NCI-H526 treated with DMSO at 0.1 percent for 48 hours (cell line): ENCODE measurements at places on chromosomes 12 and 14.

GRCh38 chr14:88473791-88474190 lies 81.0 kb downstream of the PTPN21 start:
- no peak for DNase-seq

- no peak for DNase-seq
Observed at GRCh38 chr12:107169200-107169599, 75.9 kb upstream of the CRY1 start.

- no peak for DNase-seq
Observed at GRCh38 chr12:131911851-131912477, 17.1 kb upstream of the PUS1 start.

DNA sequence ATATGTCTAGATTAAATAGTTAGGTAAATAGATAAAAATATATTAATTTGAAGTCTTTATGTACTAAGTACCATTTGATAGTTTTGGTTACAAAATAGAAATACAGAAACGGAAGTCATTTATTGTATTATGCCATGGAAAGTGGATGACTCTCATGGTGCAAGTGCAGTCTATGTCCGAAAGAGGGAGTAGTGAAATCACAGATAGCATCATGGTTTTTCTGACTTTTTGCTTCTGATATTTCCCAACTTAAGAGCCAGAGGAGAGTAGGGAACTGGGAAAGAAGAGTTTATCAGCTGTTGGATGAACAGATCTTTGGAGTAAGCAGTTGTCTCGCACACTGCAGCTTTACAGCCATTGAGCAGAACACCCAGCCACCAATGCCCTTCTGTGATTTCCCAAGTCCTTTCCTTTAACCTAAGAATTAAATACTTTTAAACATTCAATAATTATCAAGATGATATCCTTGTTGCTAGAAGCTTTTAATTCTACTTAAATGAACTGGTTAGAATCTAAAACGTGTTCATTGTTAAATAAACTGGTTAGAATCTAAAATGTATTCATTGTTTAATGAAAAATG lies 18.4 kb upstream of the SRGAP1 start:
- peak; percentile 22 for DNase-seq

DNA sequence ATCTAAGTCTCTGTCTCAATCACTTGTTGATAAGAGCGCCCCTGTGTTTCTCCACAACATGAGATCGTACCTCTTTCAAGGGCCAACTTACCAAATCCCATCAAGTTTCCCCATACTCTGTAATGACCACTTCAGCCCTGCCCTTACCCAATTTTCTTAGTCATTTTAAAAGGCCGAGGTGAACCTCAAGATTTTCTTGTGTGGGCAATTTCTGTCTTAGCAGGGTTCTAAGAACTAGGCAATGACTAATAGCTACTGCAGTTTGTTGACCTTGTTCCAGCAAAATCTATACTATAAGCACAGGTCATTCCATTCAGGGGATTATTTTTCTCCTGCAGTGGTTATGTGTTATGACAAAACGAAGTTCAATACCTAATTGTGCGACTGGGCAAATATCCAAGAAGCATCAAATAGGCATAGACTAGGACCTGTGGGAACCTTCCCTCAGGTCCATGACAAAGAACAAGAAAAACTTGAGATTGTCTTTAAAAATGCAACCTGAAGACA lies 359.8 kb downstream of the PCNX1 start:
- DNase-seq: no peak

DNA sequence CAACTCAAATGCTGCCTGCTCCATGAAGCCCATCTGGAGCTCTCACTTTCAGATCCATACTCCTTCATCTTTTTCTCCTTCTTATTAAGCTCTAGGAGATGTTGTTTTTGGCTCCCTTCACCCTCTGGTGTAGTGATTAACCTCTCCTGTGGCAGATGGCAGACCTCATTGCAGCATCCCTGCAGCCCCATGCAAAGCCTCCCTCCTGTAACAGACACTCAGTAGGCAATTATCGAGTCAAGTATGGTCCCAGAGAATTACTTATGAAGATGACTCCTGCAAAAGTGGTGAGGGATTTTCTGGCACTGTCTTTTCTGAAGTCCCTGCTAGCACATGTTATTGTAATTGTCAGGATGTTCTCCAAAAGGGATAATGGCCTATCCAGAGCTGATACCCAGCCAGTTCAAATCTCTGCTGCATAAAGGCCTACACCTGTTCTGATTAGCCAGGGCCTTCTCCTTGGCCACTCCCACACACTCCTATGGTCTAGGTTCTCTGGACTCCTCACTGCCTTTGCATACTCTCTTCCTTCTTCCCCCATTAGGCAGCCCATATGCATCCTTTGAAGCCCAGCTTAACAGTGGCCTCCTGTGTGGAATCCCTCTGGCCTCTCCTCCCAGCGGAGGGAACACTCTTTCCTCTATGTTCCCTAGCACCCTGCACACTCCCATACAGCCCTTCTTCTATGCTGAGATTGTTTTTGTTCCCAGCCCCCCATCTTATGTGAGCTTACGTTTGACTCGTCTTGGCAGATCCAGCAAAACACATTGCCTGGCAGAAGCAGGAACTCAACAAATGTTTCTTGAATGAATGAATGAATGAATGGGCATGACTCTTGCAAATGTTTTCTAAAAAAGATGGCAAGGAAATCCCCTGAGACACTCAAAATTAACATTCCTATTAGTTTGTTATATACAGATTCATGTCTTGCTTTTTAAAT lies 43.9 kb upstream of the MDM1 start:
- no peak for DNase-seq

DNA sequence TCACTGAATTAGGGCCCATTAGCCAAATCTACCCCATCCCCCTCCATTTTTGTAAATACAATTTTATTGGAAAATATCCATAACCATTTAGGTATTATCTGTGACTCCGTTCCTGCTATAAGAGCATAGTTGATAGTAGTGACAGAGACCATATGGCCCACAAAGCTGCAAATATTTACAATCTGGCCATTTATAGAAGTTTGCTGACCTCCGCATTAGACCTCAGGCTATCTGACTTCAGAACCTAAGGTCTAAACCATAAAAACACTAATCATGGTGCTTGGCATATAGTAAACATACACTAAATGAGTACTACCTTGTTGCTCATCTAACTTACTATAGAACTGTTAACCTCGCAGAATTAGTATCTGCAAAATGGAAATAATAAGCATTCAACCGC lies 124.8 kb downstream of the NPAS3 start:
- no peak for DNase-seq

GRCh38 chr12:59004456-59004855 lies 84.2 kb upstream of the LRIG3 start:
- no peak for DNase-seq

- no peak for DNase-seq
Observed at GRCh38 chr14:103134919-103135318, 11.7 kb downstream of the TNFAIP2 start.

DNA sequence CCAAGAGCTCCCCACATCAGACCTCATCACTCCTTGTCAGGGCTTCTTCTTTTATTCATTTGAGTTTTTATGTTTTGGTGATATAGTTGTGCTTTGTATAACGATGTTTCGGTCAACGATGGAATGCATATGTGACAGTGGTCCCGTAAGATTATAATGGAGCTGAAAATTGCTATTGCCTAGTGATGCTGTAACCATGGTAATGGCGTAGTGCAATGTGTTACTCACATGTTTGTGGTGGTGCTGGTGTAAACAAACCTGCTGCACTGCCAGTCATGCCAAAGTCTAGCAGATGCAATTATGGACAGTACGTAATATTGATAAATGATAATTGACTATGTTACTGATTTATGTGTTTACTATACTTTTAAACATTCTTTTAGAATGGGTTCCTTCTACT lies 16.3 kb downstream of the CYP46A1 start:
- no peak for DNase-seq

GRCh38 chr14:63611078-63611477 lies 30.6 kb downstream of the WDR89 start:
- no peak for DNase-seq

- DNase-seq: no peak
Observed at GRCh38 chr14:104879201-104879982, 14.3 kb downstream of the CEP170B start.

- no peak for DNase-seq
Observed at GRCh38 chr14:69493038-69493437, 8.5 kb downstream of the PLEKHD1 start.

DNA sequence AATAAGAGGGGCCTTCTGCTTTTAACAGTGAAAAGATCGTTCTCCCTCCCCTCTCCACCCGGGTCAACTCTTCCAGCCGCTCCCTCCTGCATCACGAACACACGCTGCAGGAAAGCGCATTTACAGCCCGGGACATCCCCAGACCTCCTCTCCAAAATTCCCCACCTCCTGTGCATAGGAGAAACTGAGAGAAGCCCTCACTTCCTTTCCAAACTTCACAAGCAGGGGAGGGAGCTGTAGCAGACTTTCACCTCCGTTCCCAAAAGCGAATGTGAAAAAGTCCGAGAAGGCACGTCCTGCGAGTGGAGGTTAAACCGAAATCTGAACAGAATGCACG lies 513 bp downstream of the BCAT1 start:
- DNase-seq: peak; percentile 52

GRCh38 chr14:25953532-25954139 lies 644.2 kb downstream of the NOVA1 start:
- no peak for DNase-seq

DNA sequence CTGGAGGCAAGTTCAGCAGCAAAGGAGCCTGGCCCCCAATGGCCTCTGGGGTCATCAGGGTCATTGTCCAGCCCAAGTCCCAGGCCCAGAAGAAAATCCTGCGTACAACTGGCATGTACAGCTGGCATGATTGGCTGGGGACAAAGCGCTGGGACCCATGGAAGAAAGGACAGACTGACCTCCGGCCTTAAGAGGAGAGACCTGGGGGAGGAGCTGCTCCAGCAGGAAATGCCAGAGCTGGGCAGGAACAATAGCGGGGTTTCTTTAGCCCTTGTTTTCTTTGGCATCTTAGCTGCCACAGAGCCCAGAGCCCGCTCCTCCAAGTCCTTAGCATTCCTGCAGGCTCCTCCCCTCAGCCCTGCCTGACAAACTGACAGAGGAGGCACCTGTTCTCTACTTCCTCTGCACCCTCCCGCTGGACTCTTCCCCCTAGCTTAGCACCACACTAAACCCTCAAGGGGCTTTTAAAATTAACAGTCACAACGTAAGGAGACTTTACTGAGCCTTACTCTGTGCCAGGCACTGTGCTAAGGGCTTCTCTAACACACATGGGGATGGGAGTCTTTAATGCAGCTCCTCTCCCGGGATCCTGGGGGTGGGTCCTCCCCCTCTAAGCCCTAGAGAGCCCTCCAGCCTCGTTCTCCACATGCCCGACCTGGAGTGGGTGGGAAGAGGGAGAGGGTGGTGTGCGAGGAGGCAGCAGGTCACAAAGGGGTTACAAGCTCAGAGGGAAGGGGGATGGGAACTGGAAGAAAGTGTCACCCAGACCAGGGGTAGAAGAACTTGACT lies 1.8 kb upstream of the AQP5 start:
- DNase-seq: no peak

DNA sequence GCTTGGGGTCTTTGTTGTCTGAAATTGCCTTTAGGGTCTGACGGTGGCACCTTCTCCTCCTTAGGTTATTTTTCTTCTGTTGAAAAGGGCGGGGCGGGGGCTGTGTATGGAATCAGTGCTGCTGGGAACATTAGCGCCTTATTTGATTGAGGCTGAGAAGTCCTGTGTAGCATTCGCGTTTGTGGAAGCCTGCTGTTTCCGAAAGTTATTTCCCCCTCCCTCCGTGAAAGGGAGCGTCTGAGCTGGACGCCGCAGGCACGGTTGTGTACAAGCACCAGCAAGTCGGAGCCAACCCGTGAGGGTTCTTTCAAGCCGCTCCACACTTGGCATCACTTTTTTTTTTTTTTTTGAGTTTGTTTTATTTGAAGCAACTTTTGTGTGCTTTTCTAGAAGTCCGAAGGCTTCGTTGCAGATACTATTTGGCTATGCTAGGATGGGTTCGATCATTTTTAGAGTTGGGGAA lies 1.1 kb downstream of the SYNE2 start:
- DNase-seq: peak; percentile 49

DNA sequence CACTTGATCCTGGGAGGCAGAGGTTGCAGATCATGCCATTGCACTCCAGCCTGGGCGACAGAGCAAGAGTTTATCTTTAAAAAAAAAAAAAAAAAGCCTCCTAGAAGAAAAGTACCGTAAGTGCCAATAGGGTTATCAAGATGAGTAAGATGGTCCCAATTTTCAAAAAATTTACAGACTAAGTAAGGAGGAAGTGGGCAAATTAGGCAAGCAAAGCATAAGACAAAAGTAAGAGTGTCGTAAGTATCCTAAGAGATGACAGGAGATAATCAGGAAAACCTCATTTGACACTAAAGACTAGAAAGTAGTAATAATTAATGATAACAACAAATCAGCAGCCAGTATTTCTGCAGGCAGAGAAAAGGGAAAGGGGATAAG lies 12.2 kb downstream of the PYM1 start:
- DNase-seq: no peak

- no peak for DNase-seq
Observed at GRCh38 chr12:63935361-63935760, 90.9 kb downstream of the SRGAP1 start.

GRCh38 chr12:93243382-93243688 lies 134.4 kb upstream of the NUDT4 start:
- no peak for DNase-seq

- DNase-seq: no peak
Observed at GRCh38 chr12:26492406-26492805, 297.0 kb downstream of the SSPN start.

DNA sequence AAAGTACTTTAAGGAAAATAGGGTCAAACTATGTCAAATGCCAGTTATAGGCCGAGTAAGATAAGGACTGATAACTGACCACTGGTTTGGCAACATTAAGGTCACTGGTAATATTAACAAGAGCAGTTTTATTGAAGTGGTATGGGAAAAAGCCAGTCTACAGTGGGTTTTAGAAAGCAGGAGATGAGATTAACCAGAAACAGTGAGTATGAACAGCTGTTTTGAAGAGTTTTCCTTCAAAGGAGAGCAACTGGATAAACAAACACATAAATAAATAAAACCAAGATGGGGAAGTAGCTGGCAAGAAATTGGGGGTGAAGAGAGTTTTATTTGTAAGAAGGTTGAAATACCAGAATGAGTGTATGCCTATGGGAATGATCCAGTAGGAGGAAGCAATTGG lies 30.3 kb downstream of the KITLG start:
- DNase-seq: no peak

GRCh38 chr14:90336401-90336800 lies 4.7 kb upstream of the NRDE2 start:
- no peak for DNase-seq

DNA sequence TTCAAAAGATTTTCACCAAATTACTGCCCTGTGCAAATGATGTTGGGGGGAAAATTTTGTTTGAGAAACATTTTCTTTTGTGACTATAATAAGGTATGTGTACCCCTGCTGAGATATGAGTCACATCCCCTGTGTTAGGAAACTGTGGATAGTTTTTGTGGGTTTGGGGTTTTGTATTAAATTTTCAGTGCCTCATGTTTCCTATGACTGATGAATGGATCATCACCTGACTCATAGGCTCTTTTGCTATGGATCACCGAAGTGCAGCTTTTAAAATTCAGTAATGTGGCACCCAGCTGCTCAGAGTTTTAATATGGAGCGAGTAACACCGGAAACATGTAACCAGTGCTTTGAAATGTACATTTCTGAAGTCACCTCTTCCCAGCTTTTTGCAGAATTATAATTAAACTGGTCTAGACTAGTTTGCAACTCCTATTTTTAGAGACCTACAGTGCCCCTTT lies 167.4 kb upstream of the HMGA2 start:
- no peak for DNase-seq
